NCI-H69 (cell line): ENCODE measurements at places on chromosomes 4 and X.

- peak; percentile 51 for DNase-seq
Observed at GRCh38 chr4:82614838-82615449, 53.2 kb upstream of the TMEM150C start.

- peak; percentile 76 for DNase-seq
Observed at GRCh38 chr4:86831262-86832130, 17.7 kb downstream of the SLC10A6 start.

DNA sequence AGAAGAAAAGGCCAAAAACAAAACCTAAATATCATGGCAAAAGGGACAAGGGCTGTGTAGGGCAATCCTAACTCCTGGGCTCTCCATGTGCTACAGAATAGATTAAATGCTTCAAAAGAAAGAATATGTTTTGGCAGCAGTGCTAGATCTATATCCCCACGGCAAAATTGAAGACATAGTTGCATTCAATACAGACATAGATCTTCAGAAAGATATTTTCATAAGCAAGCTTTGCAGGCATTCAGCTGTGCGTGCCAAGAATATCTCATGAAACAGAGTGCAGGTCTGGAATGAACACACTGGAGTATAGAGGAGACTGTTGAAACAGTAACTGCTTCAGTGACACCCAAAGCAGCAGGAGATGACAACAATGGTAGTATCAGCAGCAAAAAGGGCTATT, 1476.9 kb downstream of the ARAP2 start:
- DNase-seq, result peak; percentile 56

DNA sequence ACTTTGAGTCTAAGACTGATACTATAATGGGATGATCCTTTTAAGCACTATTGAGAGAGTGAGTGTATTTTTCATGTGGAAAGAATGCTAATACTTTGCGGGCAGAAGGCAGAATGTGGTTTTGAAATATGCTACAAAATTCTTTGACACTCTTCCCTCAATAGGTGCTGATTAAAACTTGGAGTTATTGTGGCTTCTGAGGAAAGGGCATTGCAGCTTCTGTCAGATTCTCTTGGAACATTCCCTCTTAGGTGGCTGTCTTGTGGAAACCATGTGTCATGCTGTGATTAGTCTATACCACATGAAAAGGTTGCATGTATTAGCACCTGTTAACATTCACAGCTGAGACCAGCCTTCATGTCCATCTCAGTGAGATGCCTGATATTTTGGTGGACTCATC, 547.0 kb downstream of the STIM2 start:
- DNase-seq, result no peak

GRCh38 chr4:13906727-13907126, 279.2 kb upstream of the BOD1L1 start:
- no peak for DNase-seq
